ENCODE measurements at places on chromosomes 1 and 21.
A peak's percentile ranks its signal among the peaks of the same experiment; 100 is the strongest.

GRCh38 chr1:240385551-240385950 is 226.4 kb downstream of the GREM2 start:
- DNase-seq = no peak

DNA sequence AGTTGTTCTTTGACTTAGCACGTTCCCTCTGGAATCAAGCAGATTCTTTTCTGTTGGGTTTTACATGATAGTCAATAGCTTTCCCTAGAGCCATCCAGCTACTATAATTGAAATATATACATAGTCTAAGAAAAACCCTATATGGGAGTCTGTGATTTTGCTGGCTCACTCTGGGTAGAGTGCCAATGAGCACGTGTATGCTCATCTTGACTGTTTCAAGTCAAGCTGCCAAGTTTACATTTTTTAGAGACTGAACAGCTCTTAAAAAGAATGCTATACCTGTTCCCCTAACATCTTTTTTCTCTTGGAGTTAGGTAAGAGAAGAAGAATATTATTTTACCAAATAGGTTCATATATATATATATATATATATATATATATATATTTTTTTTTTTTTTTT is 182.8 kb upstream of the NRIP1 start:
- DNase-seq = no peak

DNA sequence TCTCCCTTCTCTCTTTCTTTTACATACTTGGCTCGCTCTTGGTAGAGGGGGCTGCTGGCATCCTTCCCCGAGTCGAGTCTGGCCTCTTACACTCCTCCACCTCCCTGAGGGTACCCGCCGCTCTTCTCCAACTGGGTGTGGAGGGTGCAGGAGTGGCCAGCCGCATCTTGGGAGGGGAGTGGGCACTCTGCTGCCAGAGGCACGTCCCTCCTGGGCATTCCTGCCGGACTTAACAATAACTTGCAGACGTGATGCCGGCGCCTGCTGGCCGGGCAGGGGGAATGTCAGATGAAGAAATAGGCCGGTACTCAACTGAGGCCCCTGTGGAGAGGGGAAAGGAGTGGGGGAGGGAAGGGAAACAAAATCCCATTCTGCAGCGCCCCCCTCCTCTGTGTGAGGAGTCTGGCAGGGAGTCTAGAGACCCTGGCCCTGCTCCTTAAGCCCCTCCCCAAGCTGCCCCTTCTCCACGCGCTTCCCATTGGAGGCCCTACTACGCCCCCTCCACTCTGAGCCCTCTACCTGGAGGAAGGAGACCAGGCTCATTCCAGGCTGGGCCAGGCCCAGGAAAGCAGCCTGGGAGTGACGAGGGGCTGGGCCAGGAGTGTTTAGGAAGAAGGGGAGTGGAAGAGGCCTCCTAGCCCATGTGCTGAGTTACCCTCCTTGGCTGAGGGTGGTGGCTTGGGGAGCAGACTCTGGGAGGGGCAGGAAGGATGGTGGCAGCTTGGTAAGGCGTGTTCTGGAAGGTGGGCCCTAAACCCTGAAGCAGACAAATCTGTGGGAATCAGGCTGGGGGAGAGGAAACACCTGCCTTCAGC is 1.8 kb downstream of the ATP2B4 start:
- peak; percentile 59 for DNase-seq

- no peak for DNase-seq
Observed at GRCh38 chr1:90394247-90394646, 322.9 kb downstream of the BARHL2 start.

DNA sequence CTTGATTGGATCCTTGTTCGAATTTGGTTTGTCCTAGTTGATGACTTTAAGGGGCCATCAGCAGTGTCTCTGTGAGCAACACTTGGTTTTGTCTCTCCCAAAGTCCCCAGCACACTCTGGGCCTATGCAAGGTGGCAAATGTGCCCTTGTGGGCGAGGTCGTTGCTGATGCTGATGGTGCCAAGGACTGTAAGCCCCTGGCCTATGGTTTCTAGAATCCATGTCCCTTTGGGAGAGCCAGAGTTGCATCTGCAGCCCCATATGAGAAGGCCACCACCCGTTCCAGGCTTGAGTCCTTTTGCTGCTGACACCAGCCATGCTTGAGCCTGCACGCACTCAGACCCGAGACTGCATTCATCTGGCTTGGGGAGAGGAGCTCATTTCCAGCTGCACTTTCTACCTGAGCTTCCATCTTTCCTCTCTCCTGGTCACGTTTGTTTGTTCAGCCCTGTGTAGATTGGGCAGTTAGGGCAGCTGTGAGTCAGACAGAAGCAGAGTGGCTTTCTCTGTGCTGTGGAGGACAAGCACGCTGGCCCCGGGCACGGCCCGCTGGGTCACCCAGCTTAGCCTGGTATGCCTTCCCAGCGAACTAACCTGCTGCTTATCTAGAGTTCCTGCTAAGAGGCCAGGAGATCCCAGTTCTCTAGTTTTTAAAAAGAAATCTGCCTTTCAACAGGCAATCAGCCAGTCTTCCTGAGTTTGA is 52.1 kb upstream of the CSF3R start:
- DNase-seq = no peak

- DNase-seq = peak; percentile 62
Observed at GRCh38 chr1:208093754-208094719, 150.1 kb downstream of the PLXNA2 start.

GRCh38 chr1:220527908-220528678 is at the start of gene MARK1:
Gene MARK1, plus strand, starts transcription at chr1:220528136. Its CDS starts 687 bp downstream, at chr1:220528823.
- peak; percentile 18 for DNase-seq

- peak; percentile 37 for DNase-seq
Observed at GRCh38 chr1:219265026-219265515, 91.4 kb downstream of the LYPLAL1 start.

GRCh38 chr21:32096411-32096810 is 182.4 kb downstream of the MIS18A start:
- DNase-seq = no peak

GRCh38 chr21:14528815-14529214 is 17.3 kb downstream of the SAMSN1 start:
- DNase-seq = no peak

GRCh38 chr1:160084771-160085321 is 3.5 kb downstream of the KCNJ9 start:
- DNase-seq = no peak

DNA sequence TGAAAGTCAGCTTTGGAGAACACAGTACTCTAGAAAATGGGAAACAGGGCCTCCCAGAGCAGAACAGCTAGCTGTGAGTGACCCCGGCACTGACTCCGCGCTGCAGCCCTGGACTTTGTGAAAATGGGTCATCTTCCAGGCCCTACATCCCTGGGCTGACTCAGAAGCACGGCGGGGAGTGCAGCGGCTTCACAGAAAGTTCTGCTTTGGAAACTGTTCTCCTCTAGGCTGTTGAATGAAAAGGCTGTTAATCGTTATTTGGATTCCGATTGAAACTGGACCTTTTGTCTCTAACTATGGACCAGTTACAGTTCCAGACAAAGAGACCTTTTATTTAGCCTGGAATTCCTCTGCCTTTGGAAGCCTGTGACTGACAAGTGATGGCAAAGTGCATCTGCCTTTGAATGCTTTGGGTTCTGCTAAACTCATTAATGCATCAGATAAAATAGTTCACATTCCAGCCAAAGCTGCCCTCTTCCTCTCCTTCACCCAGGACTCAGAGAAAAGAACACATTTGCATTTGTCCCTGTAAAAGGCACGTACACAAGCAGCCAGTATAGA is 144.9 kb upstream of the HOOK1 start:
- peak; percentile 84 for DNase-seq

- no peak for DNase-seq
Observed at GRCh38 chr1:101295209-101295608, 58.4 kb downstream of the S1PR1 start.

DNA sequence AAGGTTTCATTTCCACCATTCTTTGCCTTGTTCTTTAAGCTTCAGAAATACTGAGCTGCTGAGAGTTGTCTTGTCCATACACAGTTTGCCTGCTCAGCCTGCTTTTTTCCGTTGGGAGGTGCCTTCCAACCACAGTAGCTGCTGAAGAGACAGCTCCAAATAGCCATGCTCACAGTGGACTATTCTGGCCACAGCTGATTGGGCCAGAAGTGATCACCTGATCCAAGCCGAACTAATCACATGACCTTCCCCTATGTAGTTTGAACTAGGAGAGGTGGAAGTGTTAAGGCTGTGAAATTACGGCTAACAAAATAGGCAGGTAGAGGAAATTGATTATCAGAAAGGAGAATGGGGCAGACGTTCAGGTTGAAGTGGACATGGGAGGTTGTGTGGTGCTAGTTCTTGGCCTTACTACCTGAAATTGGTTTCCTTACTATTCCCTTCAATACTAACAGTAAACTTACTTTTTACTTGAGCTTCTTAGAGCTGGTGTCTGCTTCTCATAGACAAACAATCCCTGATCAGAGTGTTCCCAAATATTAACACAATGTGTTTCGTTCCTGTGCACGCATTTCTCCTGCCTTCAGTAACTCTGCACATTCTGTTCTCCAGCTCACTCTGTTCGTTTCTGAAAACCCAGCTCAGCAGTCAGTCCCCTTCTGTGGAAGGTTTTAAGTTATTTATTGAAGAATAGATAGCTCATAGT is 136.1 kb downstream of the RWDD3 start:
- DNase-seq = no peak

GRCh38 chr1:39690225-39690624 is 1.0 kb downstream of the HPCAL4 start:
- DNase-seq = no peak

- DNase-seq = no peak
Observed at GRCh38 chr1:26696654-26697430, 1.0 kb downstream of the ARID1A start.

- DNase-seq = no peak
Observed at GRCh38 chr1:222251847-222252246, 296.1 kb downstream of the HHIPL2 start.

DNA sequence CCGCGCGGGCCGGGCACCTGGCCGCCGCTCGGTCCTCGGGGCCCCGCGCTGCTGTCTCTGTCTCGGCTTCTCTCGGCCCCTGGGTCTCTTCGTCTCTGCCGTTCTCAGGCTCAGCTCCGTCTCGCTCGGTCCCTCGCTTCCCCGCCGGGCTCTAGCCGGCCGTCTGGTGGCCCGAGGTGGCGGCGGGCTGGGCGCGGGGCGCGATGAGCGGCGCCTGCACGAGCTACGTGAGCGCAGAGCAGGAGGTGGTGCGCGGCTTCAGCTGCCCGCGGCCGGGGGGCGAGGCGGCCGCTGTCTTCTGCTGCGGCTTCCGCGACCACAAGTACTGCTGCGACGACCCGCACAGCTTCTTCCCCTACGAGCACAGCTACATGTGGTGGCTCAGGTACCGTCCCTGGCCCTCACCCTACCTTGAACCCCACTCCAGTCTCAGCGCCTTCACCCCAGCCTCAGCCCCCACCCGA is 355 bp downstream of the SHISAL2A start:
- DNase-seq = no peak

DNA sequence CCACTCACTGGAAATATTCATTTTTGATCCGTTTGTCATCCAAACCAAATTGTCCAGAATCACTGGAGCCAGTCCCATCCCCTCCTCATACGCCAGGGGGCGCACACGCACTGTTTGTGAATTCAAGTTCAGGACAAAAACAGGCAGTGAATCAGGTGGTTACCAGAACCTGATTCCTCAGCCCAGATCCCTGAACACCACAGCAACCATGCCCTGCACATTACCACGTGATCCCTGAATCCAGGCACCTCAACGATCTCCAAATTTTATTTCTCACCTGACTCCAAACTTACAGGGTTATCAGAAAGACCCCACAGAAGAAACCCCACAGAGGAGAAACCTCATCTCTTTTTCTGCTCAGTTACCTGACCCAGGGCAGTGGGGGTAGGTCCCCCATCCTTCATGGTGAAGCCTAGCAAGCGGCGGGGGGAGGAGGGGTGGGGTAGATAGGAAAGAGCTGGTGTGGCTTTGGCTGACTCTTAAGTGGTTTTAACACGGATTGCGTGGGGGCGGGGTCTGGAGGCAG is 1.4 kb upstream of the PTPRF start:
- peak; percentile 83 for DNase-seq

DNA sequence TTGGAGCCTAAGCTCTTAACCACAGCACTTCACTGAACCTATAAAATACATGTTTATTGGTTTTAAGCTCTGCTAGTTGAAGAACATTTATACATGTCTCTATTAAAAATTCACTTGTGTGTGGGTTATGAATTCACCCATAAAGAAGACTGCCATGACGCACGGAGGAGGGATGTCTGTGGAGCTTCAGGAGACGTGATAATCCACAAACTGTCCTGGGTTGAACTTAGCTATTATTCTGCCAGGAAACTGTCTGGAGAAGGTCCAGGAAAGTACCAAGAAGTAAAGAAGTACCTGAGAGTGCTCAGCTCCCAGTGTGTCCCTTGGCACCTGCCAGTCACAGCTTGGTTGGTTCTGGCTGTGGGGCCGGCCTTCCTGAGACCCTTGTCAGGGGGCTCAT is 56.3 kb downstream of the DDR2 start:
- no peak for DNase-seq

- DNase-seq = no peak
Observed at GRCh38 chr1:169517558-169518186, 31.9 kb upstream of the SLC19A2 start.

- DNase-seq = no peak
Observed at GRCh38 chr1:236247286-236247685, 34.5 kb downstream of the ERO1B start.

- no peak for DNase-seq
Observed at GRCh38 chr1:113875714-113876113, 4.2 kb upstream of the PTPN22 start.

DNA sequence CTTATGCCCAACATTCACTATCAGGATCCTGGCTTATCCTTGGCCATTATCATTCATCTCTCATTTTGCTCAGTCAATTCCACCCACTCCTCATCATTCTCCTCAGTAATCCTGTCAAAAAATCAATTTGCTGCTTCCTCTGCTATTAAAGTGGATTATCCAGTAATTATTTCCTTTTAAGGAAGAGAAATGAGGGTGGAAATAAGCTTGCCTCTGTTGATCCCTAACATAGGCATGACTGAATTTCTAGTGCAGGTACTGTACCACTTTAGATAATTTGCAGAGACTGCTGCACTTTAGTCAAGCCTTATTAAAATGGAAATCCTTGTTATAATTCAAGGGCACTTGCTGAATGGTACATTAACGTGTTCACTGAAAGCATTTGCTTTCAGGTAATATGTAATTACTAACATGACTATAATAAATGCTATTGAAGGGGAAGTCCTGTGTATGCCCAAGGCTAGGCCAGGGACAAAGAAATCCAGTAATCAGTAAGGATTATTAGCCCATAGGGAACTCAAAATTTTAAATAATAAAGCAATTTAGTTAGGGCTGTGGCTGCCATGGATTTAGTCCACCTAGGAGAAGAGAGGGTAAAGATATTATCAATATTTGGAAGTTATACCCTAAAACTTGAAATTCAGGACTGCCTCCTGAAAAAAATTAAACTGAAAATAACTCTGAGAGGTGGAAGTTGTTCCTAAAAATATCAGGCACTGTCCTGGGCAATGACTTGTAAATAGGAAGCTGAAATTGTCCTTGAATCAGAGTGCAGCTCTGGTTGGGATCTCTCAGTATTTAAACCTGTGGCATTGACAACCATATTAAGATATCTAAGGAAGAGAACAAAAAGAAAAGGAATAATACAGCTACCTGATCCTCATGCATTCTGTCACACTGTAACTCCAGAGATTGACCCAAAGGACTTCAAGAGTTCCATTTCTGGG is 43.4 kb downstream of the RGS2 start:
- no peak for DNase-seq
